ENCODE measurements at places on chromosomes 2 and 18. TPM values are rescaled to one million over a fixed set of nuclear protein-coding genes. Genes with fewer than 3 reads are reported as not detected.

Gene ICOS
- total RNA-seq: 213 TPM

Gene TRAPPC12
- 84.5 TPM for total RNA-seq

Gene IL36RN
- total RNA-seq: 0.61 TPM

Gene MYOM1
- 0.16 TPM for total RNA-seq

Gene AQP12A
- total RNA-seq: not detected

Gene C2orf80
- total RNA-seq: not detected

Gene ALMS1
- 11.0 TPM for total RNA-seq

Gene KANSL3
- 29.1 TPM for total RNA-seq

Gene AP1S3
- 18.0 TPM for total RNA-seq

Gene GPR35
- total RNA-seq: 3.5 TPM

Gene ALK
- not detected for total RNA-seq

Gene ABCG8
- 0.05 TPM for total RNA-seq

Gene PASK
- 49.8 TPM for total RNA-seq

Gene SLC4A1AP
- 32.7 TPM for total RNA-seq

Gene TCF23
- total RNA-seq: not detected

Gene POMC
- total RNA-seq: 5.2 TPM

Gene NETO1
- not detected for total RNA-seq

Gene TLX2
- total RNA-seq: not detected

Gene CTAGE1
- total RNA-seq: not detected

Gene FBXO36
- total RNA-seq: 0.76 TPM

Gene GALNT14
- total RNA-seq: 0.98 TPM

All from activated T-cell treated with anti-CD3 and anti-CD28 coated beads, Interleukin-2, amount 50 U/mL, for 4 hours (primary cell).